Astrocyte of the hippocampus (primary cell): ENCODE measurements at places on chromosomes 3 and 15.
A peak's percentile ranks its signal among the peaks of the same experiment; 100 is the strongest.

DNA sequence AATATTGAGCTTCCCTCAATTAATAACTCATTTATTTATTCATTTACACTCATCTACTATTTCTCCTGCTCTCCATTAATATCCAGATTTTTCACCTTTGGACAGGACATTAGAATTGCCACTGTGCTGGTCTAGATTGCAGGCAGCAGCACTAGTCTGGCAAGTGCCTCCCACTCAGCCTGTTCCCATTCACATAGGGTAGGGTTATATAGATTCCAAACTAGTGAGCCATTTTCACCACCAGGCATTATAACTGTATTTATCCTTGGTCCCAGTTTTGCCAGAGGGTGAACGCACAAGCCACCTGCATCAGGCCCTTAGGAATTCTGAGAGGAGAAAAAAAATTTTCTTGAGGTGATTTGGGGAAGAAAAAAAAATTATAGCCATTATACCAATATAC is 44.5 kb downstream of the ANAPC13 start:
- DNase-seq: no peak

GRCh38 chr3:182913889-182914288 is 66.4 kb downstream of the DCUN1D1 start:
- no peak for DNase-seq

DNA sequence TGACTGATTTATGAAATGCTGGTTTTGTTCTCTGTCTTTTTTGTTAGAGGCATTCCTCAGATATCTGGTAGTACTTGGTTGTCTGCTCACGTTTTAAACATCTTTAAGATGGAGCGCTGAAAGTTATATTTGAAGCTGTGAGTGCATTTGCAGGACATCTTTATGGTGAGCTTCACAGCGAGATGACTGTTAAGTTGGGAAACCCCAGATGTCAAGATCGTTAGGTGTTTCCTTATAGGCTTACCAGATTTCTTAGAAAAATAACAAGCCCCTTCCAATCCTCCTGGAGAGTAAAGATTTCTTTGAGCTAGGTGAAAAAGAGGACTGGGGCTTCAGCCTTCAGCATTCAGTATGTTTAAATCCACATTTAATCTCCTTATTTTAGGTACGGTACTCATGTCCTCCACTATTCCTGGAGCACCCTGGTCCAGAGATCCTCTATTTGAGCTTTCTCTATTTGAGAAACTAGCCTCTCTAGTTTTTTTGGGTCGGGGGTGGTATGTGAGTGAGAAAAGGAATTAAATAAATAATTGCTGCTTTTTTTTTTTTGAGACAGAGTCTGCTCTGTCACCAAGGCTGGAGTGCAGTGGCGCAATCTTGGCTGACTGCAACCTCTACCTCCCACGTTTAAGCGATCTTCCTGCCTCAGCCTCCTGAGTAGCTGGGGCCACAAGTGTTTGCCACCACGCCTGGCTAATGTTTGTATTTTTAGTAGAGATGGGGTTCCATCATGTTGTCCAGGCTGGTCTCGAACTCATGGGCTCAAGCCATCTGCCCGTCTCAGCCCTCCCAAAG is 72.3 kb downstream of the ZNF609 start:
- DNase-seq: no peak

DNA sequence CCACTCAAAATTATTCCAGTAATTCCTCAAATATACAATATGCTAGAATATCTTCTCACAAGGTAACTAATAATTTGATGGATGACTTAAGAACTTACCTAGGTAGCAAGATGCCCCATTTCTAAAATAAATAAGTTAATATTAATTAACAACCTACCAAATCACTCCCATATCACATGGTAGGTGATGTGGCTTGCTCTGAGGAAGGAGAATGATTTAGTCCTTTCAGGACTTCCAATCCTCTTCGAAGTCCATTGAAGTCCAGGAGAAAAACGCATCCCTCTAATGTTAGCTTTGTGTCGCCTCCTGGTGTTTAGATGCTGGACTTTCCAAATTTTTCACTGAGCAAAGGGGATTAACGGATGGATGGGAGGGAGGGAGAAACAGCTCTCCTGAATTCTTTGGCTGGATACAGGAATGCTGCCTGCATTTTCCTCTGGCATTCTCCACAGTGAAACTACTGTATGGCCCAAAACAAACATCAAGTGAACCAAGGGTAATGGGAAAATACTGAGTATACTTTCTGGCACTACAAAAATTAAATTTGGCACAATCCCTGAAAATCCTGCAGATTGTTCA is 58.6 kb downstream of the PRICKLE2 start:
- peak; percentile 87 for DNase-seq

DNA sequence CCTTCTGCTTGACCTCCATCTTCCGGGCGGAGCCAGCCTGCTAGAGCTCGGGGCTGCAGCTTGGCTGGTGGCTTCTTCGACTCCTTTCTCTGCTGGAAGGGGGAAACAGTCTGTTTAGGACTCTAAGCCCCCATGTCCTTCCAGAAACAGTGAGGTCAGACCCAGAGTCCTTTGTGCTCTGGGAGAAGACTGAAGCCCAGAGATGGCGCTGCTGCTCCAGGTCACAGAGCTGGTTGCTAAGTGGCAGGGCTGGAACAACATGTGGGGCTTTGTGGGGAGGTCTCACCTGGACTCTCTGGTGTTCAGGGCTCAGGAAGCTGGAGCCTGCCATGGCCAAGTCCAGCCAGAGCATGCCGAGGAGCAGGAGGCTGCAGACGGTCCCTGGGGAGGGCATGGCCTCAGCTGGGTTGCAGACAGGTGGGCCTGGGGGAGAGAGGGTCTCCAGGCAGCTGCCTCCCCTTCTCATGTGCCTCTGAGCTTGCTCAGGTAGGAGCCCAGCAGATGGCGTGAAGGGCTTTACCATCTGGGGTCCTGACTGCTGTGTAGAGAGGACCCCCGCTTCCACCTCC is 2.9 kb downstream of the GHRL start:
- no peak for DNase-seq

DNA sequence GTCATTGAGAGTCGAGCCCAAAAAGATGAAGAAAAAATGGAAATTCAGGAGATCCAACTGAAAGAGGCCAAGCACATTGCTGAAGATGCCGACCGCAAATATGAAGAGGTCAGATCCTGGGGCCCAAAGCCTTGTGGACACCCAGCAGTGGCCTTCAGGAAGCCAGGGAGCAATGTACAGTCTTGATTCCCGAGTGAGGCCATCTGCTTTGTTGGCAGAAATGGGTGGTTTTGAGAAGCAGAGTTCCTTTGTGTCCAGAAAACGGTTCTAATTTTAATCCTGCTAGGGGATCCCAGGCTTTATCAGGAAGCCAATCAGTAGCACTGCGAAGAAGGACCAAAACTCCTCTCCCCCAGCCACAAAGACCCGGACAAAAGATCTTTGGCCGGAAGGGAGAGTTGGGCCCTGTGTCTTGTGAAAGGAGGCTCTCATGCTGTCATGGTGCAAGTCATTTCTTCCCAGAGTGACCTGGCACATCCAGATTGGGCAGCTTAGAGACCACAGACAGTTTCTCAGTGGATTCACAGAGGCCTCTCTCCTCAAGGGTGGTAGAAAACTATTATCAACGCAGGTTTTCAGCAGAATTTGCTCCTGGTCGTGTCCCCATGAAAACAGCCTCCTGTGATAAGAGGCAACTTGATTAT is 17.1 kb downstream of the TPM1 start:
- peak; percentile 31 for DNase-seq

- DNase-seq: peak; percentile 99
Measured at GRCh38 chr15:78149068-78149804, at the start of gene IDH3A. IDH3A (plus strand) TSS chr15:78149362; CDS start chr15:78149404, 42 bp downstream.

DNA sequence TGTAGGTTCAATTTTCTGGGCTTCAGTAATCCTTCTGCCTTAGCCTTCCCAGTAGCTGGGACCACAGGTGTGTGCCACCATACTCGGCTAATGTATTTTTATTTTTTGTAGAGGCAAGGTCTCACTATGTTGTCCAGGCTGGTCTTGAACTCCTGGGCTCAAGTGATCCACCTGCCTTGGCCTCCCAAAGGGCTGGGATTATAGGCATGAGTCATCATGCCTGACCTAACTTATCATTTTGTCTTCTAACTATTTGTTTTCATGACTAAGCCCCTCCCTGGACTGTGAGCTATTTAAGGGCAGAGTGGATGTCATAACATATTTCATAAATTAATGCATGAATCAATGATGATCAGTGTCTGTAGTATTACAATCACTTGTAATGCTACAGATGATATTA is 56.1 kb upstream of the PIAS1 start:
- no peak for DNase-seq

- no peak for DNase-seq
Measured at GRCh38 chr15:36661042-36661441, 81.6 kb downstream of the CDIN1 start.

- DNase-seq: no peak
Measured at GRCh38 chr15:22936577-22937472, 43.3 kb downstream of the CYFIP1 start.

DNA sequence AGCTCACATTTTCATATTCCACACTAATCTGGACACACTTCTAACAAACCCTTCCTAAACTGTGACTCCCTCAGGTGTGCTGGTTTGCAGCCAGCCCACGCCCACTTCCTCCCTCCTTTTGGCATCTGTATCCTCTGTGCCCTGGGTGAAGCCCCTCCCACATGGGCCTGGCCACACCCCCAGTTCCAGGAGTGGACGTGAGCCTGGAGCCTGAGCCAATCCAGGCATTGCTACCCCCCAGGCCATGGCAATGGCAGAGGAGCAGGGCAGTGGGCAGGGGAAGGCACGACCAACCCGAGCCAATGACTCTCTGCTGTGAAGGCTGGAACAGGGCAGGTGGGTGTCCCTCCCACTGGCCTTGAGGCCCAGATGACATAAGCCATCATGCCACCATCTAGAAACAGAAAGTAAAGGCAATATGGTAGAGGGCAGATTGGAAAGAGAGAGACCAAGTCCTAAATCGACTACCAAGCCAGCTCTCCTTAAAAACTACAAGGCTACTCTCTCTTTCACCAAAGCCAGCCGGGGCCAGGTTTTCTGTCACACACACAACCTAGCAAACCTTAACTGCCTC is 18.6 kb downstream of the FAM174B start:
- no peak for DNase-seq

DNA sequence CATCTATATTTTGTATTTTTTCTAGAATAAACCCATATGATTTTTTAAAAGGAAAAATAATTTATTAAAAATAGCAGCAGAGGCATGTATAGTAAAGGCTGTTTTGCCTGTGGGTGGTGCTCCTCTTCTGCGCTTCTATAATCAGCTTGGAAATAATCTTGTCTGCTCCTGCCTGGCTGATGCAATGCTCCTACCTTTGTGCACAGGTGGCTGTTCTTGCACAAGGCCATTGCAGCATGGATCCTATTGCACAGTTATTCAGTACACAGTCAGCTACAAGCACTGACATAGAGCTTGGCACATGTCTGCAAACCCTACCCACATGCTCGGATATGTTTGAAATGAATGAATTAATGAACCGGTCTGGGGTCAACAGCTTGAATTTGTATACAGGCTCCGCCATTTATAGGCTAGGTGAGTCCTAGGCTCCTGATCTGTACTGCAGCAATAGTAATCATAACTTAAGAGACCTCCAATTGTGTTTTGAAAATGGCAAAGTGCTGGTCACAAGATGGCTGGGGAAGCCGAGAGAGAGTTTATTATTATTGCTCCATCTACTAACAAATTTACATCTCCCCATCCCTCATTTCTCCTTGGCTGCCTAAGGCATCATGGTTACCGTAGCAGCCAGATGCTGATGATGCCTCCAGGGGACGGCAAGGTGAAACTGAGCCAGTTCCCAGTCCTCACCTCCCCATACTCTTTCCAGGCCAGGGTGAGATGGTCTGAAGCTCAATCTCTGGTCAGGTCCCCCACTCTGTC is 532 bp upstream of the RTP1 start:
- DNase-seq: no peak

- DNase-seq: no peak
Measured at GRCh38 chr15:66193066-66193465, 60.5 kb downstream of the MEGF11 start.

DNA sequence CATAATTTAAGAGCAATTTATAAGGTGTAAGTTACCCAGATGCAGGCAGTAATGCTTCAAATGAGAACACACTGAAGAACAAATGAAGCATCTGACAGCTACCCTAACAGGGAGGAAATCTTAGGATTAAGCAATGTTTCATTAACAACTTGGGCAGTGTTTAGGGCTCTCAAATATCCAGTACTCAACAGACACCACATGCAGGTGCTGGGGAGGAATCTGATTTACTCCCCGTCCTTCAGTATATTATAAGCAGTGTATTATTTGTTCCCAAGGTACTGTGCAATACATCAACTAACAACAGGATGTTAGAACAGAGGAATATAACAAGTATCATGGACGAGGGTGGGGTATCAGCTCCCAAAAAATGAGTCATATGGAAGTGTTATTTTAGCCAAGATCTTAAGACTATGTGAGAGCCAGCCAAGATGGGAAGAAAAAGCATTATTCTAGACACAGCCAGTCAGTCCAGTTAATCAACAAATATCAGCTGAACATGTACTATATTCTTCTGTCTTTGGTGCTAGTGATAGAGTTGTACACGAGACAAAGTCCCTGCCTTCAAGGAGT is 20.4 kb downstream of the BTBD1 start:
- DNase-seq: peak; percentile 64

GRCh38 chr3:56938530-56938929 is 121.9 kb upstream of the SPATA12 start:
- DNase-seq: no peak

- peak; percentile 86 for DNase-seq
Measured at GRCh38 chr3:127612966-127613365, 14.8 kb downstream of the MCM2 start.

GRCh38 chr3:142904639-142905436 is 16.0 kb upstream of the PCOLCE2 start:
- peak; percentile 33 for DNase-seq

DNA sequence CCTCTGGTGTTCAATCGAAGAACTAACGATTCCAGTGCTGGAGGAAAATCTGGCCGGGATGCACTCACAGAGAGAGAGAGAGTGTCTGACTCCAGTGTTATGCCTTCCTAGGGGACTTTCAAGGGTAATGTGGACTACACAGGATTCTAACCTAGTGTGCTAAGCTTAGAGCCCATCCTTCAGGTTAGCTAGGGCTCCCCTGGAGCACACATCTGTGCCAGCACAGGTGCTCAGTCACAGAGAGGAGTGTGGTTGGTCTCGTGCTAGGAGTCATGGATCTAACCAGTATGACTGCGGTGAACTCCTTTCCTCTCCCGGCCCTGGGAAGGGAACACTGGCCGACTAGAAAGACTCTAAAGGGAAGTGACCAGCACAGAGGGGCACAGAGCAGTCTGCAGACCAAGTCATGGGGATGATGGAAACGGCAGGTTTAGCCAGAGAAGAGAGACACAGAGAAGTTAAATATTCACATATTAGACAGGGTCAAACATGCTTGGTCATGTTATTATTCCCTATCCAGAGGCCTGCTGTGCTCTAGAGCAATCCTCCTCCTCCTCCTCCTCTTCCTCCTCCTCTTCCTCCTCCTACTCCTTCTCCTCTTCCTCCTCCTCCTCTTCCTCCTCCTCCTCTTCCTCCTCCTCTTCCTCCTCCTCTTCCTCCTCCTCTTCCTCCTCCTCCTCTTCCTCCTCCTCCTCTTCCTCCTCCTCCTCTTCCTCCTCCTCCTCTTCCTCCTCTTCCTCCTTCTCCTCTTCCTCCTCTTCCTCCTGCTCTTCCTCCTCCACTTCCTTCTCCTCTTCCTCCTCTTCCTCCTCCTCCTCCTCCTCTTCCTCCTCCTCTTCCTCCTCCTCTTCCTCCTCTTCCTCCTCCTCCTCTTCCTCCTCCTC is 280.3 kb downstream of the XXYLT1 start:
- no peak for DNase-seq
